ENCODE measurements at places on chromosomes 7 and 10.
A peak's percentile ranks its signal among the peaks of the same experiment; 100 is the strongest.

- no peak for DNase-seq
Measured at GRCh38 chr7:43166686-43167085, 54.2 kb downstream of the HECW1 start.

GRCh38 chr7:43954524-43955228, 28.4 kb downstream of the UBE2D4 start:
- DNase-seq, result peak; percentile 49

DNA sequence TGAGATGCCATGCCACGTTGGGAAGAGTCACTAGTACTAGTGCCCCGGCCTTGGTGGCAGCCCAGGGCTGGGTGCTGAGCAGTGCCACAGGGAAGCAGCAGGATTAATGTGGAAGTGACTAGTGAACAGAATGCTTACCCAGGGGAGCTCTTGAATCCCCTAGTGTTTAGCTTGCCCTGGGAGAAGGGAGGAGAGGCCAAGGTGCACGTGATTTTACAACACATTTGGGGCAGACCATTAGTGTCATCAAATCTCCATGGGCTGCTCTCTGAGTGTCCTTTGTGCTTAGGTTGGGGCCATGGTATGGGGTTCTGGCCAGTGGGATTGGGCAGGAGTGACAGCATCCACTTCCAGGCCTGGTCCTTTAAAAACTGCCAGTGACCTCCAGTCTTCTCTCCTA, 37.5 kb downstream of the ARHGAP22 start:
- no peak for DNase-seq

- no peak for DNase-seq
Measured at GRCh38 chr7:122403113-122403512, 98.6 kb upstream of the FEZF1 start.

DNA sequence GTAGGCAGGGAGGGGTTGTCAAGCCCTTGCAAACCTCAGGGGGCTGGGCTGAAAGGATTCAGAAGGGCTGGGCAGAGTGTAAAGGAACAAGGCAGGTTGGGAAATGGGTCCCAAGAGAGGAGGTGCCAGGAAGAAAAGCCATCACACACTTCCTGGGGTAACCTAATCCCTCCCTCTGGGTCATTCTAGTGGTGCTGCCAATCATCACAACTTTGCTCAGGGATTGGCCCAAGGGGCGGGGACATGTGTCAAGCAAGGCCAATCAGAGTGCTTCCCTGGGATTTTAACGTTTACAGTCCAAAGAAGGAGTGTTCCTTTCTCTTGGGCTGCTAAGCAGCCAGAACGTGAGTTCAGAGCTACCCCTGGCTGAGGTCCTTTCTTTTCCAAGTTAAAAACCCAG, 57.1 kb upstream of the NPTX2 start:
- DNase-seq, result no peak

DNA sequence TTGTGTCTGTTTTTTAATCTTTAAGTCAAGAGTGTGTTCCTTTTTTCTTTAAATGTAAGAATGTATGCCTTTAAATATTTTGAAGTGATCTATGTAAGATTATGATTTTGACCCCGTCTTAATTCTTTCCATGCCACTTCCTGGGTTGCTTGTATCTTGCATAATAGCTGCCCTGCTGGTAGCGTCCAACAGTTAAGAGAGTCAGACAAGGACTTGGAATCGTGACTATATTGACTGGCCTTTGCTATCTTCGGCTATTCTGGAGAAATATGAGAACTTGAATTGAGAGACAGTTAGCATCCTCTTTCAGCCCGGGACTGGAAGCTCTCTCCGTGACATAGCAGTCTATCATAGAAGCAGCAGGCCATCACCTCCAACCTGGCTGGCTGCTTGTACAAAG, 13.0 kb downstream of the NRP1 start:
- DNase-seq, result no peak

DNA sequence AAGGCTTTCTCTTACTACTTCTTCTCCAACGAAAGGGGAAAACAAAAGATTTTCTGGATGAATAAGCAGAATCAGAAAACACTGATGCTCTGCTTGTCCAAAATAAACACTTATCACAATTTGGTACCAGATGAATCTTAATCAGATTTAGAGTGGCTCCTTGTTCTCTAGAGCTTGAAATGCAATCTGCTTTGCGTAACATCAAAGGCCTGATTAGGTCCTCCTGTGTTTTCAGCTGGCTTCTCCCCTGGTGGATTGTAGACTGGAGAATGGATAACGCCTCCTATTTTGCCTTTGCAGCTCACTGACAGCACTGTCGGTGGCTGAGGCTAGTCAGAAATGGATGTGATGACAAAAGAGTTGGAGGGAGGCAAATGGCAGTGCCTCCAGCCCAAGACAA, 91.2 kb downstream of the FAM13C start:
- no peak for DNase-seq

GRCh38 chr7:30929686-30930085, 18.0 kb downstream of the AQP1 start:
- DNase-seq, result no peak

DNA sequence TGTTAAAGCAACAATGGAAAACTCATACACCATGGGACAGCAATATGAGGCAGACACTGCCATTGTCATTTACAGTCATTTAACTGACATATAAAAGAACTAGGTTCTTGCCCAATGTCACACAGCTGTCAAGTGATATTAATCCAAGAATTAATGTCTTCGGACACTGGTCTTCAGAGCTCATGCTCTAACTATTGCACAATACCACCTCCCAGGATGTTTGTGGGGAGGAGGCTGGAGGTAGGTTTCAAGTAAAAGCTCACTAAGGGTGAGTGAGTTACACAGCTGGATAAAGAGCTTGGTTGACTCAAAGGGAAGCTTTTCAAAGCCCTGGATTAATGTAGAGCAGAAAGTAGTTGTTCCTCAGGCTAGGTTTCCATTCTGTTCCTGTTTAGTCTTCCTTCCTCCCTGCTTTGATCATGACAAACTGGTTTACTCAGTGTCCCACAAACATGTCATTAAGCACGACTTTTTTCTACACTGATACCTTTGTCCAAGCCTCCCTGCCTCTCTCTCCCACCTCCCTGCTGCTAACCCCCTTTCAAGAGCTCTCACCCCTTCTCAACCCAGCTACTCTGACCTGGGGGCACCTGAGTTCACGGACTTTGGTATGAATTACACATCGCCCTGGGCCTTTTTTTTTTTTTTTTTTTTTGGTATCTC, 987 bp upstream of the EXOC6 start:
- no peak for DNase-seq

GRCh38 chr7:79620291-79620690, 166.8 kb upstream of the MAGI2 start:
- DNase-seq, result no peak

- DNase-seq, result no peak
Measured at GRCh38 chr7:158700008-158700407, 4.6 kb downstream of the NCAPG2 start.

- no peak for DNase-seq
Measured at GRCh38 chr7:151339651-151340382, 1.8 kb upstream of the NUB1 start.

- no peak for DNase-seq
Measured at GRCh38 chr7:92058040-92058439, 76.2 kb downstream of the CYP51A1 start.

GRCh38 chr7:23476286-23477156, 6.2 kb upstream of the IGF2BP3 start:
- DNase-seq, result no peak

DNA sequence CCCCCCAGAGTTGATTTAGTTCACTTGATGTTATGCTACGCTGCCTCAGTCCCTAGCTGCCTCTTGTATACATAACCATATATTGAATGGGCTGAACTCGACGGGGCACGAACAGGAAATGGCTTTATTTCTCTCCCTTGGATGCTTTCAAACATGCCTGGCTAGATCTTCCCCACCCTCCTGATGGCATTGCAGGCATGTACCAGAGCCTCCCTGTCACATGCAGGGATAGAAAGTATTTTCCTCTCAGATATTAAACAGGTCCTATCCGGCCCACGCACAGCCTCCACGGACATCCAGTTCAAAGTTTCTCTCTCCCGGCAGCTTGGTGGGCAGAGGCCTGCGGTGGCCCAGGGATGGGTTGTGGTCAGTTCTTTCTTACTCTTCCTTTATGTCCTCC, 422.1 kb downstream of the RPS24 start:
- no peak for DNase-seq

DNA sequence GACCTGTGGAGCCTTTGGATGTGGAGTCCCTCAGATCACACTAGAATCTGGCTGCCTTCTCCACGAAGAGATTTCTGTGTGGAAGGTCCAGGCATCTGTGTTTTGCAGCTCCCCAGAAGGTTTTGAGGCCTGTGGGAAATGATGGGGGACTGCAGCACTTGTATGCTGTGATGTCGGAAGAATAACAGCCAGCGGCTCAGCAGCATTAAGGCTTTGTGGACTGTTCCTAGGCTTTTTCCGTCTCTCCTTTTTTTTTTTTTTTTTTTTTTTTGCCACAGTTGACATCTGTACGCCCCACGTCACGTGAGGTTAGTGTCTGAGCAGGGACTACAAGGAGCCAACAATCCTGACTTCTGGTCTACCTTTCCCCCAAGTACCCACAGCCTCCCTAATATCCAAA, 181.3 kb downstream of the PFKFB3 start:
- no peak for DNase-seq

DNA sequence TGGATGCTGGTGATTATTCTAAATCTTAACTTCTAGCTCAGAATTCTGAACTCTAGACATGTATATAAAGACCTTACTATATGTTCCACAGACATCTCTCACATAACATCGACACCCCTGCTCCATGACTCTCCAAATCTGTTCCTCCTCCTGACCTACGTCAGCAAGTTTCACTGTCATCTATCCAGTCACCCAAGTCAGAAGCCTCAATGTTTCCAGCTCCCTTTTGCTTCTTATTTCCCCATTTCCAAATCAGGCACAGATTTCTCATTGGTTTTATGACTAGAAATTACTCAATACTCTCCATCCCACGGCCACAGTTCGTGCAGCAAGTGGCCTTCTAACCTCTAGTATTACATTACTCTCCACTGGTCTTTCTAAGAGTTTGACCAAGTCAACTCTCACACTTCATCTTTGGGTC, 28.5 kb downstream of the EPC1 start:
- peak; percentile 29 for DNase-seq

GRCh38 chr7:66145400-66146104, 30.9 kb downstream of the CRCP start:
- DNase-seq, result no peak

GRCh38 chr7:142797391-142798377, 26.9 kb downstream of the PRSS2 start:
- peak; percentile 20 for DNase-seq

DNA sequence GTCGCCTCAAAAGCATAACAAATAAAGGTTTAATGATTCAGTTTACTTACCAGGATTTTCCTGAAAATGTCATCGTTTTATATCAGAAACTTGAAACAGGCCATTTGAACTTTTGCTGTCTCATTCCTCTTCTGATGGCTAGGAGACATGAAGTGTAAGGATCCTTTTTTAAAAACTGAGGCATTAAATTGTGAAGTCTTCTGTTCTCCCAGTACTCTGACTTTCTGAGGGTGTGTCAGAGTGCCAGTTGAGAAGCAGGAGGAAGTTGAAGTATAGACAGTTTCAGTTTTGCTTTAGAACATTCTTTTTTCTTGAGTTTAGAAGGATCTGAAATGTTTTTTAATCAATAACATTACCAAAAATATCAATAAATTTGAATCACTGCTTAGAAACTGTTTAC, at the start of gene SAMD9L:
TSS of gene SAMD9L (minus strand) at position 242 of the 400 bp plus-strand sequence. CDS start 12,414 bp downstream, outside the sequence.
- DNase-seq, result peak; percentile 23

GRCh38 chr7:143237366-143237765, 15.5 kb downstream of the TAS2R40 start:
- no peak for DNase-seq

GRCh38 chr10:113234481-113234880, 284.4 kb downstream of the TCF7L2 start:
- DNase-seq, result no peak

DNA sequence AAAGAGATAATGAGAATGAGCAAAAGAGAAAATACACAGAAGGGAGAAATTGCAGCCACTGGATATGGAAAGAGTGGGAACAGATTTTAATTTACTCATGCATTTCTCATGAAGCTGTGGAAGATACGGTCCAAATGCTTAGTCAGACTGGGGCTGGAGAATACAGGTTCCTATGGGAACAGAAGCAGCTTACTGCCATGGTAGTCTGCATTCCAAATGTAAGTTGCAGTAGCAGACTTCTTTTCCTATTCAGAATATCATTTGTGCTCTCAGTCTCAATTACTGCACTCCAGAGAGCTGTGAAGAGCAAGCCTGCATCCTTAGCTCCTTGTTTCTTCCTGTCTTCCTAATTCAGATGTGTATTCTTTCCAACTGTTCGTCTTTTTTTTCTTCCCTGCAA, 190.8 kb upstream of the TMEM196 start:
- no peak for DNase-seq
